ENCODE measurements at places on chromosomes 6 and 20. TPM values are rescaled to one million over a fixed set of nuclear protein-coding genes. Genes with fewer than 3 reads are reported as not detected.

GRCh38 chr6:101296169-101296960 lies 97.1 kb upstream of the GRIK2 start:
- DNase-seq, result no peak

GRCh38 chr20:7516621-7517111 lies 423.6 kb downstream of the HAO1 start:
- no peak for DNase-seq

DNA sequence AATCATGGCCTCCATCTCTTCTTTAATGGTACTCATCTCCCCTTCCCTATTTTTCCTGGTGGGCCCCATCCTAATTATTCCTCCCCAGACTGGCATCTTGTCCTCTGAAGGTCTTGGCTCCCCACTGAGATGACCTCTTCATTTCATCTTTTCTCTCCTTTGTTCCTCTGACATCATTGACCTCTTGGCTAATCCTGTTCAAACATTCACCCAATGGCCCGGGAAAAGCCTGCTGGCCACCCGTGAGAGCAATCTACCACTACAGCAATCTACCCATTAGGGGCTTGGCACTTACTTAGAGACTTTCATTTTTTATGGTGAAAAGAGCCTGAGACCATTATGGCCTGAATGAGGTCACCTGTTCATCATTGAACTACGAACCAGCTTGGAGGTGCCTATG lies 130.8 kb downstream of the DNAH8 start:
- DNase-seq, result no peak

DNA sequence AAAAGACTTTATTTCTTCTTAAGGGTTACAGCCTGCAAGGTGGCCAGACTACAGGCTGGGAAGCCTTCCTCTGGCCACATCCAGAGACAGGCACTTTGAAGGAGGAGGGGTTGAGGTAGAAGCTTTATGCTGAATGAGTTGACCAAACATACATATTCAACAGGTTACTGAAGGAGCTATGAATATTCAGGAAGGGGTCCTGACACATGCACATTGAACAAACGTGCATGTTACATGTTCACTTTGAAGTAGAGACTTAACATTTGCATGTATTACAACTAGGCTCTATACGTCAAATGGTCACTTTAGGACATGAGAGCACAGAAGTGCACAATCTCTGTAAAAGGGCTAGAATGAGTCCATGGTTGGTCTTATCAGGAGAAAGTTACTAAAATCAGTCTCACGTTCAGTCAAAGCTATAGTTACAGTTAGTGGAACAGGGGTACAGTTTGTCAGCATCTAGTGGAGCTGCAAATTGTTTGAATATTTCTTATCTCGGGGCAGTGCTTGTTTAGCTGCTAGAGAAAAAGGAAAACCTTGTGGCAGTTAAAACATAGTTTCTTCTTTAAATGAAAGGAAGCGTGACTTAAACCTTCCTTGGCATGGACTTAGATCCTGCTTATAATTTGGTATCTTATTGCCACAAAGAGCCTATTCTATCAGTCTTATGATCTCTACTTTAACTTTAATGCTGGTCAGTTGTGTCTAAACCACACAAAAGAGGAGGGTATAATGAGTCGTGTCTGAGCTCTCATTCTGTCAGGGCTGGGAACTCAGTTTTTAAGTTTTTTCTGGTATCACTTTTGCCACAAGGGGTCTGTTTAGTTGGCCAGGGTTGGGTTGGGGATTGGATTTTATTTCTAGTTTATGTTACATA lies 4.6 kb upstream of the ZSCAN9 start:
- DNase-seq, result no peak

DNA sequence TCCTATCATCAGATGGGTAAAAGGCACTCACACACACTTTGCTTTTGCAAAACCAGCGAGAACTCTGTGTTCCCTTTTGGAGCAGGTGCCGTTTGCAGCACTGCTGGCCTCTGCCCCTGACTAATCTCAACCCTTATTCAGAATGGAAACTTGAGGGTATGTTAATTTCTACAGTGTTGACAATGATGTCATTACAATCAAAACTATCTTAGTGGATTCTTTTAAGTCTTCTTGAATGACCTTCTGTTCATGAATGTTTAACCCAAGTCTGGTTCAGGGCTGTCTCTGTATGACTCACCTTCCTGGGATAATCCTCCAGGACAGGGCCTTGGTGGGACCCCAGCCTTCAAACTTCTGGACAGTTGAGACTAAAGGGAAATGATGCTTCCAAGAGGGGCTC lies 197.9 kb downstream of the CDH4 start:
- no peak for DNase-seq

CAPN11 gene
- total RNA-seq, result 3.5 TPM
